Activated T-helper 1 cell treated with anti-CD3 and anti-CD28 coated beads, Interleukin-2, amount 50 U/mL, for 16 hours (primary cell): ENCODE measurements at places on chromosomes 4 and X.

DNA sequence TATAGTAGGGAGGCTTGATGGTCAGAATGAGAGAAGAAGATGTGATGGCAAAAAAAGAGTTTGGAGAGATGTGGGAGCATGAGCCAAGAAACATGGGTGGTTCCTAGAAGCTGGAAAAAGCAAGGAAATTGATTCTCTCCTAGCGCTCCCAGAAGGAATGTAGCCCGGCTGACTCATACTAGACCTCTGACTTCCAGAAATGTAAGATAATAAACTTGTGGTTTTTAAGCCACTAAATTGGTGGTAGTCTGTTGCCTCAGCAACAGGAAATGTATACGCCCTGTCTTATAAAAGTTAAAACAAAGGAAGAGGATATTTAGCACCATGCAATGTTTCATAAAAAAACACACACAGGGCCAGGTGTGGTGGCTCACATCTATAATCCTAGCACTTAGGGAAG is 182.7 kb upstream of the PCDH7 start:
- no peak for DNase-seq

GRCh38 chrX:104310090-104310489 is 55.4 kb upstream of the ESX1 start:
- DNase-seq: no peak

- no peak for DNase-seq
Measured at GRCh38 chrX:130085551-130086446, 24.5 kb downstream of the ELF4 start.

DNA sequence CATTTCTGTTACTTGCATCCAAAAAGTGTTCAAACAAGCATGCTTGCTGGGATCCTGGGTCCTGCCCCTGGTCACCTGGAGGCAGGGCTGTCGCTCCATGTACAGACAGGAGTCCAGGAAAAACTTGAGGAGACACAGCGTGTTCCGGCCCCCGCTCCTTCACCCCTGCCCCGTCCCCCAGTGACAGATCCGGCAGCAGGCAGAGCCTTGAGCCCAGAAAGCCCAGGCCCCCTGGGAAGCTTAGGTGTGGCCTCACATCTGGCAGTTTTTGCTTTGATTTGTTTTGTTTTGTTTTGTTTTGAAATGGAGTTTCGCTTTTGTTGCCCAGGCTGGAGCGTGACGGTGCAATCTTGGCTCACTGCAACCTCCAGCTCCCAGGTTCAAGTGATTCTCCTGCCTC is 67.0 kb downstream of the TRMT44 start:
- DNase-seq: no peak

DNA sequence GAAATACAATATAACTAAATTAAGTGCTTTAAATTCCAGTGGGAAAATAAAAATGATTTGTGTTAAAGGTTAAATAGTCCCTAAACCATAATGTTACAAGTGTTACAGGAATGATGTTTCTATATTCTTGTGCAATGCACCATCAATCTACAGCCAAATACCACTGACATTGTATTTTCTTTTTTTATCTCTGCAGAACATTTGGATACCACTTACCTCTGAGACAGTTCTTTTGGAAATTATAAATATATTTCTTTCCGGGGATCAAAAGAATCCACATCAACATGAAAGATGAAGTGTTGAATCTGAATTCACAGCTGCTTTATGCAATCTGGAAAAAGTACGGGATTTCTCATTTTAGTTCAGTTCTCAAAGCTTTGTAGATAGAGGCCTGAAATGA is 518.3 kb upstream of the AGA start:
- DNase-seq: no peak

- no peak for DNase-seq
Measured at GRCh38 chr4:159012381-159012780, 90.5 kb upstream of the RAPGEF2 start.

GRCh38 chr4:158857951-158858350 is 89.1 kb downstream of the FNIP2 start:
- no peak for DNase-seq

- no peak for DNase-seq
Measured at GRCh38 chrX:1895583-1895982, 280.7 kb downstream of the ASMT start.

- no peak for DNase-seq
Measured at GRCh38 chrX:110796407-110796697, 735 bp upstream of the CHRDL1 start.

DNA sequence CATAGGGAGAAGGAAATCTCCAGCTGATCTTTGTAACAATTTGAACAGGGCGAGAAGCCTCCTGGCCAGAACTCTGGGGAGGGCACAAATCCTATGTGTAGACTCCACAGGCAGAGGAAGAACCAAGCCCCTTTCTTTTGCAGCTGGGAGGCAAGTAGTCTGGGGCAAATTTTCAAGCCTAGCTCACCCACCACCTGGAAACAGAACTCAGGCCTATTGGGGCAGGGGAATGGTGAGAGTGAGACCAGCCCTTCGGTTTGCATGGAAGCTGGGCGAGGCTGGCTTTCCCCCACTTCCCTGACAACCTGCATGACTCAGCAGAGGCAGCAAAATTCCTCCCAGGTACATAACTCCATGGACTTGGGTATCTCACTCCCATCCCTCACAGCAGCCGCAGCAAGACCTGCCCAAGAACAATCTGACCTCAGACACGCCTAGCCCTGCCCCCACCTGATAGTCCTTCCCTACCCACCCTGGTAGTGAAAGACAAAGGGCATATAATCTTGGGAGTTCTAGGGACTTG is 138.2 kb downstream of the EMCN start:
- DNase-seq: no peak

DNA sequence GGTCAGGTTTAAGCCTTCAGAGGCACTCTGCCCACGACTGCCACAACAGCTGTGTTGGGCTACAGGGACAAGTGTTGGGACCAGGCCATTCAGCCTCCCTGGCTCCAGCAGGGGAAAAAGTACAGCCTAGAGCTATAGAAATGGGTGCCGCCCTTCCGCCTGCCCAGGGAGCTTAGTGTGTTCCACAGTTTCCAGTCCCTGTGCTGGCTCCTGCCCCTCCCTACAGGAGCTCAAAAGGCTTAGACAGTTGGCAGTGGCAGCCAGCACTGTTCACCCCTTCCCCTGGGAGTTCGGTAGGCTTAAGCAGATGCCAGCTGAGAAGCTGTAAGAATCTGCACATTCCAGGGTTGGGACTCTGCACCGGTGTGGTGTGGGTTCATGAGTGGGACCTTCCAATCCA is 408.2 kb upstream of the INTU start:
- DNase-seq: no peak

- DNase-seq: no peak
Measured at GRCh38 chr4:138334346-138335016, 92.3 kb upstream of the SLC7A11 start.

DNA sequence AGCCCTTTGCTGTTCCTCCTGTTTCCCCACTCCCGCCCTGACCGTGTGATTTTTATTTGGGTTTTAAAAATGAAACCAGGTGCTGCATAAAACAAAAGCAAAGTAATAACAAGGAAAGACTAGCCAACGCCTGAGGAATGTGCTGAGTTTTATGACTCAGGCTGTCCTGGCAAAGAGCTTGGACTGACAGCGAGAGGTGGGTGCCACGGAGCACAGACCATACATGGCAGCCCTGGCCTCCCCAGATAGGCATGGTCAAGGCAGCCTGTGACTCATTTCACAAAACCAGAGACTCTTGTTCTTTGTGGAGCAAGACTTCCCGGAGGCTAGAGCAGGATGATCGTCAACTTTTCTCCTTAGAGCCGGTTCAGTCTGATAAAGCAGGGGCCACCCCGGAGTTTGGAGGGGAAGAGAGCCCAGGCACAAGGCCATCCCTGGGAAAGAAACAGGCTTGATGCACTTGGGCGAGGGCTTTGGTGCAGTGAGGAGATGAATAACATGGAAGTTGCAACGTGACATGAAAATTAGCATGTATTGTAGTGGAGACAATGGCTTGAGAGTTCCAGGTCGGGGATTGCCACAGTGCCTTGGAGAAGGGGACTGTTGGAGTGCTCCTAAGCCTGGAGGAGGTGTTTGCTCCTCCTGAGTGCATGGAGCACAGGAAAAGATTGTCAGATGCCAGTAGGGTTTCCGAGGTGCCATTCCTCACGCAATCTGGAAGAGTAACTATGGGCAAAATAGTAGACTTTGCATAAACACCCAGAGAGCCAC is 54.8 kb downstream of the C4orf51 start:
- no peak for DNase-seq

- DNase-seq: no peak
Measured at GRCh38 chr4:173917255-173917960, 366.1 kb downstream of the FBXO8 start.

- DNase-seq: no peak
Measured at GRCh38 chr4:184343502-184344177, 126.0 kb upstream of the ENPP6 start.
